T-helper 1 cell (primary cell): ENCODE measurements at places on chromosomes 5 and 9.

DNA sequence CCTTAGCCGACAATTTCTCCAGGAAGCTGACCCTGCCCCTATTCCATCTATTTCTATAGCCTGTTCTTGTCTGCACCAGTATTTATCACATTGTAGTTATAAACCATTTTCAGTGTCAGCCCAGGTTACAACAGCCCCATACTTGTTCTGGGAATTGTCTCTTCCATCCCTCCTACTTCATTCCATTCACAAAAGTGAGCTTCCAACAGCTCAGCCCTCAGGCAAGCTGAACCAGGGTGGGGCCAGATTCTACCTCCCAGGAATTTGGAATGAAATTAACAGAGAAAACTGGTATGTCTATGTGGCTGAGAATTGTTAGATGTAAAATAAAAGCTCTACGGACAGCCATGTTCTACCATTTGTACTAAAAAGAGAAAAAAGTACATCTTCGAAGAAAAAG, 36.1 kb downstream of the STRBP start:
- DNase-seq = no peak

GRCh38 chr5:135425641-135426040, 21.5 kb downstream of the DCANP1 start:
- DNase-seq = no peak

DNA sequence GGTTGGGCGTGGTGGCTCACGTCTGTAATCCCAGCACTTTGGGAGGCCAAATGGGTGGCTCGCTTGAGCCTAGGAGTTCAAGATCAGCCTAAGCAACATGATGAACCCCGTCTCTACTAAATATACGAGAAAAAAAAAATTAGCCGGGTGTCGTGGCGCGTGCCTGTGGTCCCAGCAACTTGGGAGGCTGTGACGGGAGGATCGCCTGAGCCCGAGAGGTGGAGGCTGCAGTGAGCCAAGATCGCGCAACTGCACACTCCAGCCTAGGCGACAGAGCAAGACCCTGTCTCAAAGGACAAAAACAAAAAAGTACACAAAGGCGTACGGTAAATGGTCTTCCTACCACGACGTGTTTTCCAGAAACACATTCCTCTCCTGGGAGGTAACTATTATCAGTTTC, 538 bp upstream of the BDP1 start:
- DNase-seq = no peak

DNA sequence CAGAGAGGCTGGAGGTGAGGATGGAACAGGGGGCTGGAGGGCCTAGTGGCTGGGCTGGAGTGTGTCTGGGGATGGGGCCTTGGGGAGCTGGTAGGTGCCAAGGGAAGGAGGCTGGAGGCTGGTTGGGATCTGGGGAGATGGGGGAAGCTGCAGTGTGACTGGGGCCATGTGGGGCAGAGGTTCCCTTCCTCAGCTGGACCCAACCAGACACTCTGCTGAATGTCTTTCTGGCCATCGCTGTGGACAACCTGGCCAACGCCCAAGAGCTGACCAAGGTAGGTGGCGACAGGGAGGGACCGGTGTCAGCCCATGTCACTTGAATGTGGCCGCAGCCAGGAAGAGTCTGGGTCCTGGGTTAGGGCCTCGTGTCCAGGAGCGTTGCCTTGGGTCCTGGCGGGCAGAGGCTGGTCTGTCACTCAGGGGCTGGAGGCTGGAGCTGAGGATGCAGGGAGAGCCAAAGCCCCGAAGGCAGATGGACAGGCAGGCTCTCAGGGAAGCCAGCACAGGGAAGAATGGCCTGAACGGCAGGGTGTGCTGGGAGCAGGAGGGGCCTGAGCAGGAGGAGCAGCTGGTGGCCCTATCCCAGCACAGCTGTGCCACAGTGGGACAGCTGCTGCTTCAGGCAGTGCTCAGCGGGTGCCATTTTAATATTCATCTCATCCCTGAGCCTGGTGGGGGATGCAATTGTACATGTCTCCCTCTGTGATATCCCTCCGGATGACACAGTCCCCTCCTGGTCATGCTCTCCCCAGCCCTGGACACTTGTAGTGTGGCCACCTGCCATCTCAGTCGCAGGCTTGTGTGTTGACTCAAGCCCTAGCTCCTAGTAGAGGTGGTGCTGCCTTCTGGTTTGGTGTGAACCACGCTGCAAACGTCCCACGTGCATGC, 132.5 kb downstream of the CACNA1B start:
- DNase-seq = no peak

- DNase-seq = no peak
Measured at GRCh38 chr5:68443091-68443490, 227.5 kb downstream of the PIK3R1 start.

DNA sequence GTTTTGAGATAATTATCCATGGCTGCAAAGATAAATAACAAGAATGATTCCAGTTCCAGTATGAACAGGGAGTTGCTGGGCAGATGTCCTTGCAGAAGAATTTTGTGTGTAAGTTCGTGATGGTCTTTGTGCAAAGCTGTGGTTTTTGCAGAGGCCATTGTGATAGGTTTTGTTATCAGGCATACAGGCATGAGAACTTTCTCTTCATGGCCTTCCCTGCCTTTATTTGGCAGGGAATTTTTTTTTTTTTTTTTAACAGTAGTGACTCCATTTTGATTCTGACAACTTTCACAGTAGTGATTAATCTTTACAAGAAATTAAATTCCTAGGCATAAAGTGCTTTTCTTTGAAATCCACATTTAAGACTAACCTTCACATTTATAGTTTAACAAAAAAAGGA, 1999.5 kb upstream of the CDH6 start:
- no peak for DNase-seq

DNA sequence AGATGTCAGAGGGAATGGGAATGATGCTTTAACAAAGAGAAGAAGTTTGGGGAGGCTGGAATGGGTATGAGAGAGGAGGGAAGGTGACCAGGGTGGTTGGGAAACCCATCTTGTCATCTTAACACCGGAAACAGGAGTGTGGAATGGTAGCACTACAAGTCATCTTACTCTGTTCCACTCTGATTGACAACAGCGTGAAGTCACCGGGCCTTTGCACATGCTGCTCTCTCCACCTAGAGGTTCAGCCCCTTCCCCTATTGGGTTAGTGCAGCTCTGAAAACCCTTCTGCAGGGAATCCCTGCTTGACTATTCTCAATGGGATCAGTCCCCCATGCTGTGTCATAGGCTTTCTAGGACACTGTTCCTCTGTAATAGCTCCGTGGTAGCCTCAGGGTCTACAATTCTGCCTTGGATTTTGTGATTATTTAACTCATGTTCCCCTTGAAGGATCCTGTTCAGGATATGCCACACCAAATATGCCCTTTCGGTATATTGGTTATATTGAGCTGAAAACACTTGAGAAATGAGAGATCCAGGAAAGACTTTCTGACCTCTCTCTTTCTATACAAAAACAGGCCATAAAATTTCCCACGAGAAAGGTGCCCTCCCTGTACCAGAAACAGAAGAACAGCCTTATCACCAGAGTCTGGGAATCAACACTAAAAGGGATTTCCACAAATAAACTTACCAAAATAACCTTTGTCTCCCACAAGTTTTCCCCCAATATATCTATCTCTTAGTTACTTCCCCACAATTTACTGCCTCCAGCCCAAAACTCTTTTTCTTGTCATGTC, 86.3 kb downstream of the TLE1 start:
- no peak for DNase-seq

- peak; percentile 1 for DNase-seq
Measured at GRCh38 chr5:86679529-86679928, 61.8 kb downstream of the COX7C start.
